ENCODE measurements at places on chromosomes 1 and 21.

- no peak for DNase-seq
These were observed 72.2 kb downstream of the SERINC2 start for GRCh38 chr1:31485166-31485565.

- peak; percentile 100 for DNase-seq
These were observed at the start of the genes GNG5 and SPATA1 for GRCh38 chr1:84506002-84506728. Gene GNG5, minus strand, starts transcription at chr1:84506581. Its CDS starts 490 bp downstream, at chr1:84506091. Gene SPATA1, plus strand, starts transcription at chr1:84506386. Its CDS starts 9,974 bp downstream, at chr1:84516360.

GRCh38 chr1:23135268-23135667 is 33.4 kb downstream of the LUZP1 start:
- no peak for DNase-seq

DNA sequence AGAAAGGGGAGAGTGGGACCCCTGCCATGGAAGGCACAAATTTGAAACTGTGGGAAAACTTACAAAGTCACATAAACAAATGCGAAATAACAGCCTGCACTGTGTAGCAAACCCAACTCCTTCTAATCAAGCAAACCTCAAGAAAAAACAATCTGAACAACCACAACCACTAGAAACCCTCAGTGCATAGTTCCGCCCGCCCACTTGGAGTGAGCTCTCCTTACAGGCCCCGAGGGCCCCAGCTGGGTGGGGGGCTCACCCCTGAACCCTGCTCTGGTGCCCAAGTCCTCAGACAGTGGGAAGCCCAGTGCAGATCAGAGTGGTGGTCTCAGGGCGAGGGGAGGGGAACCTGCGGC is 931 bp upstream of the MXRA8 start:
- no peak for DNase-seq

GRCh38 chr1:110151175-110151669 is 928 bp downstream of the SLC6A17 start:
- DNase-seq = no peak

DNA sequence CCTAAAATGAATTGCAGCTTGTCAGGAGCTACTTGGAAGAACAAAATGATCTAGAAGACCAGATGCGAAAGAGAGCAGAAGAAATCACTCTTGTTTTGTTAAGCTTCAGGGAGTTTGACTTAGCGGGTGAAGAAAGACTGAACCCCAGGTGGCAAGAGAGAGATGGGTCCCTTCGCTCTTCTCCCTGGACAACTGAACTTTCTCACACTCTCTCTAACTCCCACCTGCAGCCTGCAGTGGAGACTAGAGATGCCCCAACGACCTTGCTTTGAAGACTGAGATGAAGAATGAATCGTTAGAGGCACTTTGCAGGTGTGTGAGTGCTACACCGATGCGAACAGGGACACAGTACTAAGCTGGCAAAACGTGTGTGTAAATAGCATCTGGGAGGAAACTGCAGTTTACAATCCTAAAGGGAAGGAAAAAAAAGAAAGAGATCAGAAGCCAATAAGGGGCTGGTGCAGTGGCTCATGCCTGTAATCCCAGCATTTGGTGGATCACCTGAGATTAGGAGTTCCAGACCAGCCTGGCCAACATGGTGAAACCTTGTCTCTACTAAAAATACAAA is 64.5 kb upstream of the LYST start:
- no peak for DNase-seq

All from cardiac septum (tissue), 1 donor.